ENCODE measurements at places on chromosomes 4 and X.

GRCh38 chrX:105226499-105226898, 6.0 kb upstream of the TEX13A start:
- no peak for DNase-seq

- DNase-seq, result no peak
Observed at GRCh38 chrX:39397561-39398199, 596.4 kb downstream of the MID1IP1 start.

- no peak for DNase-seq
Observed at GRCh38 chr4:74093981-74094623, 4.9 kb downstream of the CXCL2 start.

- DNase-seq, result no peak
Observed at GRCh38 chrX:94961730-94962129, 1287.7 kb downstream of the FAM133A start.

All from cortex of kidney (tissue), 1 donor.